ENCODE measurements at places on chromosomes 1 and 21. TPM values are rescaled to one million over a fixed set of nuclear protein-coding genes. Genes with fewer than 3 reads are reported as not detected.

GJA9 gene
- not detected for total RNA-seq

TMPRSS3 gene
- total RNA-seq = 2.8 TPM

DNAH14 gene
- 23.8 TPM for total RNA-seq

OR2T35 gene
- total RNA-seq = not detected

RGS13 gene
- not detected for total RNA-seq

DNA sequence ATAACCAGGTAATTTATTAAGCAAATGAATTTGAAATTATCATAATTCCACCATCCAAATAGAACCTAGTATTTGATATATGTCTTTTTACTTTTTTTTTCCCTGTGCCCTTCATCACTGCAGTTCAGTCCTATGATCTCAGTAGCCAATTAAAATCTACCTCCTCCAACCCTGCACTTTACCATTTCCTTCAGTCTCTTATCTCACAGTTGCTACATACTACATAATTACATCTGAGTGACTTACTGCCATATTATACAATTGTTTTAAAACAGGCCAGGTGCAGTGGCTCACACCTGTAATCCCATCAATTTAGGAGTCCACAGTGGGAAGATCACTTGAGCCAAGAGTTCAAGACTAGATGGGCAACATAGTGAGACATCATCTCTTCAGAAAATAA is 73.2 kb downstream of the PRKACB start:
- no peak for DNase-seq

DNA sequence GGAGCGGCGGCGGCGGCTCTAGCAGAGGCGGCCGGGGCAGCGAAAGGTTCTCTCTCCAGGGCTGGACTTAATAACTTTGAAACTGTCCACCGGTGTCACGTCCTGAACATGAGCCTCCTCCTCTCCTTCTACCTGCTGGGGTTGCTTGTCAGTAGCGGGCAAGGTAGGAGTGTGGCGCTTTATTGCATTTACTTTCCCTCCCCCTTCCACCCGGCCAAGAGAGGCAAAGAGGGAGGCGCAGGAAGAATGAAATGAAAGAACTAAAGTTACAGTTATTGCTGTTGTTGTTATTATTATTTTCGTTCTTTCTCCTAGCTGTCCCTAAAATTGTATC is 214 bp downstream of the NCAM2 start:
- DNase-seq = no peak

DNA sequence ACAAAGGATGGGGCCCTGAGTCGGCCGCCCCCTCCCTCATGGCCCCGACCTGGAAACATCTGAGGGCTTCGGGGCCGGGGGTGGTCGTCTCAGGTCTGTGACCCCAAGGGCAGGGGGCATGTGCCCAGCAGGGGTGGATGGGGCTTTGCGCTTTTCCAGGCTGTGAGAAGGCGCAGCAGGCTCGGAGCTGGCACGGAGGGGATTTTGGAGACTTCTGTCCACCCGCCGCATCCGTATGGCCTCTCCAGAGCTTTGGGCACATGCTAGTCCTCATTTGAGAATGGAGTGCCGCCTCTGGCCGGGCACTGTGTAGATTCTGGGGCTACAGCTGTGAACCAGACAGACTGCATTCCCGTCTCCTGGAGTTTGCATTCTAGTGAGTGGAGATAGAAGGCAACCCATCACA is 66.1 kb upstream of the WNT4 start:
- no peak for DNase-seq

- DNase-seq = no peak
Observed at GRCh38 chr1:20717452-20718342, at the start of gene KIF17. KIF17 (minus strand) TSS chr1:20718007; CDS start chr1:20717706, 301 bp downstream.

DNA sequence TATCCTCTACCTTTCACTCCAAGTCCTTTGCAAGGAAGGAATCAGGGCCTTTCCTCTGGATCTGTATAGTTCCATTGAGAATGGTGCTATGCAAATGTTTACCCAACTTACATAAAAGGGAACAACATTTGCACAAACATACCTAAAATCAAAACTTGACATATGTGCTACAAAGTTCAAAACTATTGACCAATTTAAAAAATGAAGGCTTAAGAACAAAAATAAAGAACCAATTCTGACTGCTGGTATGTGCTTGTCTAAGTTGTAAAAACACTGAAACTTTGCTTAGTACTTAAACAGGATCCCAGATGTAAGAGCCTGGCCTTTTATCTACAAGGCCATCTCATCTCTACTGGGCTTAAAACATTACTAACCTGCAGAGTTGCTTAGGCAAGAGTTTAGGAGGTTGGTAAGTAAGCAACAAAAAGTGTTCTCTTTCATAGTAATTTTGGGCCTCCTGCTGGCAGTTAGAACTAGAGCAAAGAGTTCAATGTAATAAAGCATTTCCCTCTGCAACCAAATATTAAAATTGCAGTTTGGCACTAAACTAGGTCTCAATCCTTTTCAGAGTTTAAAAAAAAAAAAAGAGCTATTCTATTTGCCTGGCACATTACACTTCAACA is 2.0 kb downstream of the SCMH1 start:
- peak; percentile 59 for DNase-seq

- no peak for DNase-seq
Observed at GRCh38 chr1:165454091-165454610, 9.2 kb upstream of the RXRG start.

DNA sequence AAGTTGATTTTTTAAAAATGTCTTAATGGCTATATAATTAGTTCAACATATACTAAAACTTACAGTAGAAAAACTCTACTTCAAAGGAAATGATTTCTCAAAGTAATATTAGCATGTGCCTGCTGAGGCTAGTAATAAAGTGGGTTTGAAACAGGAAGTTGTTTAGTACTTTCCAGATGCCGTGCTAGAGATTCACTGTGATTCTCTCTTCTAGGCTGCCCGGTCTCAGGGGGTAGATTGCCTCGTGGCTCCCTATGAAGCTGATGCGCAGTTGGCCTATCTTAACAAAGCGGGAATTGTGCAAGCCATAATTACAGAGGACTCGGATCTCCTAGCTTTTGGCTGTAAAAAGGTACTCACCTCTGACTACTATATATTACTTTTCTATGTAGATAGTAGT is 9.1 kb downstream of the EXO1 start:
- no peak for DNase-seq

- no peak for DNase-seq
Observed at GRCh38 chr1:165843304-165843703, 15.9 kb downstream of the UCK2 start.

DNA sequence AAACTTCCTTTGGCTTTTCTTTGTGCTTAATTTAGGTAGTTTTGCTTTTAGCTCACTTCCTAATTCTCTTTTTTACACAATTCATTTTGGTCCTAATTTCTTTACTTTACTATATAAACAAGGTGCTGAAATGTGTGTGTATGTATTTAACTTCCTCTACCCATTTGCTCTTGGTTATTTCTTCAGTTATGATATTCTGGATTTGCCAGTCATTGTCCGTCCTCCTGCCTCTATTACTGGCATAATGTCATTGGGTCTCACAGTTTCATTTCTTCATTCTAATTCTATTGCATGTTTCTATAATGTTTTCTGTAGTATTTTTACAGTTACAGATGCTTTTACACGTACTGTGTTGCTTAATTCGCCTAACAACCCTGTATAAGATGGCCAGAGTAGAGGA is 96.2 kb downstream of the ZMYM4 start:
- no peak for DNase-seq

DNA sequence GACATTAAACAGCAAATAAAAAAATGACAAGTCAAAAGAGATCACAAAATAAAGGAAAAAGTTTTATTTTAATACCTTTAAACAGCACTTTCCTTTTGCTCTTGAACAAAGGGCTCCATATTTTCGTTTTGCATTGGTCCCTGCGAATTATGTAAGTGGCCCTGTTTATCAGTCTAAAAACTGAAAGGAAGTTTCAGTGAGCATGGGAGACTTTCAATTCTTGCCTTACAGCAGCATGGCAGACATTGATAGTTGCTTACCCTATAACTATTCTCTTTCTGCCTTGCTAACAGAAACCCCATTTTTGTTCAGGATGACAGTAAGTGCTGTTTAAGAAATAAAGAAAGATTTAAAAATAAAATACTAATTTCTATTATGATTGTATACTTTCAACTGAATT is 5.2 kb upstream of the SH3GLB1 start:
- DNase-seq = no peak

DNA sequence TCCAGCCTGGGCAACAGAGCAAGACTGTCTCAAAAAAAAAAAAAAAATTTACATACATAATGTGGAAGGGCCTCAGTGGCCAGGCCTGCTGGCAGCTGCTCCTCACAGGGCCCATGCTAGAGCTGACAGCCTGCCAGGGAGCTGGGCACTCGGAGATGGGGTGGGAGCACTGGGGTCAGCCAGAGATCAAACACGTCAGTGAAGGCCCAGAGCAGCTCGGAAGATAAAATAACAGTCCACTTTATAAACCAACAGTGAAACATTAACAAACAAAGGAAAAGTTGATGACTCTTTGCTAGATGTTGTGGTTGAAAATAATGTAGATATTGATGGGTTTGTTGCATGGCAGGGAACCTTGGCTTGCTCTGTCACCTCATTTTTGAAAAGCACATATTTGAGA is 42.7 kb downstream of the ATP5PF start:
- no peak for DNase-seq

DNA sequence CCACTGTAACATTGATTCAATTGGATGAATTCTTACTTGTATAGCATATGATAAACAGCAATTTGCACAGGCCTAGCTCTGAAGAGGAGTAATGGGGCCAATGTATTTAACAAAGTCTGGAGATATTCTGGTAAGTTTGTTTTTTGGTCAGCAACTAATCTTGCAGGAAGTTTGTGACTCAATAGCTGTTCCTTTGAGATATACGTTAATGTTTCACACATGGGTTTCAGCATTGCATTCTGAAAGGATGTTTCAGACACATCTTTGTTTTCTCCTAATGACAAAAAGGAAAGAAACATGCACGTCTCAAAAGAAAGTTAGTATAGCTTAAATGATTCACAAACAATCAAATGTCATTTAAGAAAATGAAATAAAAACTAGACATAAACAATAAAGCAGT is 49.0 kb downstream of the LTN1 start:
- no peak for DNase-seq
